ENCODE measurements at places on chromosomes 4 and X.

GRCh38 chr4:171847751-171848150 lies 34.5 kb downstream of the GALNTL6 start:
- no peak for DNase-seq

GRCh38 chrX:17826609-17827496 lies 34.2 kb downstream of the RAI2 start:
- DNase-seq, result no peak

DNA sequence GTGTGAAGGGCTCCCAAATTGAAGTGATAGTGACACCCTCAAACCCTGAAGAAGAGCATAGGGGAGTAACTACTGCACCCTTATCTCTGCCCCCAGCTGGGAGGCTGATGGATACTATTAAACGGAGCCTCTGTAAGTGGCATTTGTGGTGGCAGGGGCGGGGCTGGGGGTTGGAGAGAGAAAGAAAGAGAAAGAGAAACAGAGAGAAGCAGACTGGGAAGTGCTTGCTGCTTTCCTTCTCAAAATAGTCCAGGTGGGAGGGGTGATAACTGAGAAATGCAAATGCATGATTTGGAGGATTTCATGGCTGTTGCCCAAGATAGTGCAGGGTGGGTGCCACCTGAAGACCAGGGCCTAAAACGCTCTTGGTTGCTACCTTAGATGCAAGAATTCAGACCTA lies 253.5 kb upstream of the GATB start:
- DNase-seq, result peak; percentile 41

DNA sequence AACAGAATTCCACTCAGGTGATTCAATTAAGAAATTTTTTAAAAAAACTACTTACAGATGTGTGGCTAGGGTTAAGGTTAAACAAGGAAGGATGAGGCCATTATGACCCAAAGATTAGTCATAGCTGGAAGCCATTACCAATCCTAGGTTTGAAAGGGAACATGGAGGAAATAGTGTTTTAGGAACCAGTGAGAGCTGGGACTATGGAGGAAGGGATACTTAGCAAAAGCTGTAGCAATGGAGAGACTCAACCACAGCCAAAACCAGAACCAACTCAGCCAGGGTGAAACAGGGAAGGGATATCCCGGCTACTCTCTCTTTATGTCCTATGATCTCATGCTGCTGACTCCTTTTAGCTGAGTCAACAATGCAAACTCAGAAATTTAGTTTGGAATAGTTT lies 148.6 kb upstream of the CNKSR2 start:
- DNase-seq, result no peak

- DNase-seq, result no peak
Measured at GRCh38 chr4:8495803-8496202, 55.2 kb downstream of the TRMT44 start.

- DNase-seq, result no peak
Measured at GRCh38 chr4:101322743-101323142, 24.6 kb downstream of the PPP3CA start.

DNA sequence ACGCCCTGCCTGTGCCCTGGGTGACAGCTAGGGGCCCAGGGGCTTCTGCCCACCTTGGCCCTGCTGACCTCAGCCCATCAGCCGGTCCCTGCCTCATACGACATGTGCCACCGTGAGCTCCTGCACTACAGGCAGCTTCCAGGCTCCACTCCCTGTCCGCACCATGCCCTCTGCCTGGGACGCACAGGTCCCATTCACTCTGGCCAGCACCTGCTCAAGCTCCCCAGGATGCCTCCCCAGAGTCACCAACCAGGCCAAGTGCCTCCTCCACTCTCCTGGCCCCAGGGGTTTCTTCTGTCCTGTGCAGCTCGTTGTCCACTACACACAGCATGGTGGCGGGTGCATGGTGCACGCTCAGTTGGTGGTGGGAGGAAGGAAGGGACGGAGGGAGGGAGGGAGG lies 20.2 kb upstream of the MRFAP1 start:
- no peak for DNase-seq

- peak; percentile 56 for DNase-seq
Measured at GRCh38 chrX:154750301-154751202, at the start of gene GAB3. Gene GAB3 (minus strand): TSS chrX:154751077. CDS start chrX:154751025, 52 bp downstream.

GRCh38 chr4:139943277-139943676 lies 210.7 kb downstream of the MAML3 start:
- DNase-seq, result no peak

DNA sequence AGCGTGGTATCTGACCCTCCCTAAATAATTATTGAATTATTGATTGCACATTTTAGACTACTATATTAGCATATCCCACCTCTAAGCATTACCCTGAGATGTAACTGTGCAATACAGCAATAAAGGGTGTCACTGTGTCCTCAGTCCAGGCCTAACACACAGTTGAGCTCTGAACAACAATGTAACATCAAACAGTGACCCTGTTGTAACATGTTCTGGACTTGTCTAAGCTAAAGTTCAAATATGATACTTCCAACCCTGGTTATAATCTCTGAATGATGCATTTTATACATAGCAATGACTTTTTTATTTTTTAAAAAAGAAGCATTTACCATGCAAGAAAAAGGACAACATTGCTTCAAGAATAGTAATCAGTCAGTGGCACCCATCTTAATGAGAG lies 61.6 kb upstream of the DMD start:
- DNase-seq, result no peak

DNA sequence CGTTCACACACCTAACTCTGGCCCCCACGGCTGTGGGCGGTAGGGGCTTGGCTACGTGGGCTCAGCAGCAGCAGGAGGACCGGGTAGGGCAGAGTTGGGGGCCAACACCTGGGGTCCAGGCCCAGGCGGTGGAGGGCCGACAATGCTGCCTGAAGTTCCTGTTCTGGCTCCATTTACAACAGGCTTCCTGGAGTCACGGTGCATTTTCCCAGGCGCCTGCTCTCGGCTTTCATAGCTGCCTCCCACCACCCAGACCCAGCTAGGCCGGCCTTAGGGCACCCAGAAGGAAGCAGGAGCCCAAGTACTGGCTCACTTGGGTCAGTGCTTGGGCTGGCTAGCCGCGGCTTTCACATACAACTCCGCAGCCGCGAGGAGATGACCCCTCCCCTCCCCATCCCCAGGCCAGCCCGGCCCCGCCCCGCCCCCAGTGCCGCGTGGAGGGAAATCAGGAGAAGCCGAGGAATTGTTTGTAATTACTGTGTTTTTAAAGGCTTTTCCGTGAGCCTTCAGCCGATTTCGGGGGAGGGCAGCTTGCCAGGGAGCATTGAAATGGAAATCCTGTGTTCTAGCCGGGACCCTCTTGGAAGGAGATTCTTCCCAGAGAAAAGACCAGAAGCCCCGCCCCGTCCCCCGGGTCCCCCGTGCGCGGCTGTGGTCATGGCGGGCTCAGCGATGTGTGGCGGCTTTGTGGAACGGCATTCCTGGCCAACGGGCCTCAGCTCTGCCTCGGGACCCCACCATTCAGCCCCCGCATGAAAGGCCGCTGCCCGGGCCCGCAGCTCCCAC lies 28.5 kb downstream of the PJA1 start:
- no peak for DNase-seq

GRCh38 chrX:13803116-13803515 lies 13.8 kb downstream of the GPM6B start:
- DNase-seq, result no peak

DNA sequence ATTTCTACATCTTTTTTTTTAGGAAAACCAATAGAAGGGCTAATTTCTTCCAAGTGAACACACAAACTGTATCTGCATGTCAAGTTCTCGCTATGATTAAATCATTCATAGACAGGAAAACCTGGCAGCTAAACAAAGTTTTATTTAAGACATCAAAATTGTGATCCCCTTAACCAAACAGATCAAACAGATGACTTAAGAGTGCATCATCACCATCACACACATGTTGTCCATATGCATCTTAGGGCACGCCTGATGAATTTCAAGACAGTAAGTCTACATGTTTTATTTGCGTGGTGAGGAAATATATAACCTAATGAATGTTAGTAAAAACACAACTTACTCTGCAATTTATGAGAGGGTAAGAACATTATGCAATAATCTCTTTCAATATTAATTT lies 317.0 kb upstream of the ANXA10 start:
- no peak for DNase-seq

DNA sequence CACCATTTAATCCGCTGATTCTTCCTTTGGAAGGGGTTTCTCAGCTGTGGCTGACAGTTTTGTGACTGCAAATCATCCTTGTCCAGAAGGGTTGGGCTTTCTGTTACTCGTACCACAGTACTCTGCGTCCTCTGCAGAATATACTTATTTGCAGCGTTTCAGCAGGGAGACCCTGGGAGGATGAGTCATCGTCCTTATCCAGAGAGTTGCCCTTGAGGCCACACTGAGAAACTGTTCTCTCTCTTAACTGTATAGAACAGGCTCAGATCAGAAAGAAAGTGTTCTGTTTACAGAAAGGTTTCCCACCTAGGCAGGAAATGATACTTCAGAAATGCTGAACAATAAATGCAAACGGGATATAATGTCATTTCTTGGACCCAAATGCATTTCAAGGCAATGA lies 47.8 kb upstream of the DDX53 start:
- no peak for DNase-seq

DNA sequence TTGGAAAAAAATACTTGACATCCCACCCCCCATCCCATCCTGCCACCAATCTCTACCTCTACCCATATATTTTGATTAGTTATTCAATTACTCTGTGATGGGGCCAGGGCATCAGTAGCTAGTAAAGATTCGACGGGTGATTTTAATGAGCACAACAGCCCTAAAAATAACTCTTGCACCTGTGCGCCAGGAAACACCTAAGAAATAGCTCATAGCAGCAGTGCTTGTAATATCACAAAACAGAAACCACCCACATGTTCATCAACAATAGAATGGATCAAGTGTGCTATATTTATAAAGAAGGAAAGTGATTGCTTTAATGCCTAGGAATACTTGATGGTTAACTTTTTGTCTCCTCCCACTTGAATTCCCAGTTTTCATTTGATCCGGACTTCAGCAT lies 225.6 kb upstream of the LCORL start:
- no peak for DNase-seq

GRCh38 chr4:46992338-46992737 lies 1.0 kb downstream of the GABRA4 start:
- DNase-seq, result no peak

GRCh38 chr4:115356176-115356575 lies 242.8 kb upstream of the NDST4 start:
- DNase-seq, result no peak

GRCh38 chrX:28848707-28849106 lies 261.5 kb downstream of the IL1RAPL1 start:
- DNase-seq, result no peak

DNA sequence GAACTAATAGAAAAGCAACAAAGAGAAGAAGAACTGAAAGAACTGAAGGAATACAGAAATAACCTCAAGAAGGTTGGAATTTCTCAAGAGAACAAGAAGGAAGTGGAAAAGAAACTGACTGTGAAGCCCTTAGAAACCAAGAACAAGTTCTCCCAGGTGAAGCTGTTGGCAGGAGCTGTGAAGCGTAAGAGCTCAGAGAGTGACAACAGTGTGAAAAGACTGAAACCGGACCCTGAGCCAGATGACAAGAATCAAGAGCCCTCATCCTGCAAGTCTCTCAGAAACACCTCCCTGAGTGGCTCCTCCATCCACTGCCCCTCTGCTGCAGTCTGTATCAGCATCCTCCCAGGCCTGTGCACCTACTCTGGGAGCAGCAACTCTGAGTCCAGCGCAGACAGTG lies 8.4 kb upstream of the FHDC1 start:
- DNase-seq, result no peak

DNA sequence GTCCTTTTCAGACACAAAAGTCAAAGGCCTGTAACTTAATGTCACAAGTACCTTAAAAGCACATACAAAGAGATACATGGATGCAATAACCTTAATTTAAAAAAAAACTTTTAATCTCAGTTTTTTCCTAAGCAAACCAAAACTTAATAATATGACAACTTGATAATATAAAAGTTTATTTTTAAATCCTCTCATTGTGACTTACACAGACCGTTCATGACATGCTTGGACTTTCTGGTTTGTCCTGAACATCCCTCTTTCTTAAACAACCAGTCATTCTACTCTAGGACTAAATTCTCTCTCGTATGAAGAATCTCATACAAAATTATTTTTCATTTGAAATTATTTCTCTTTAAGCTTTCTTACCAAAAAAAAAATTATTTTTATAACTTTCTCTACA lies 43.1 kb upstream of the CYP2U1 start:
- no peak for DNase-seq

DNA sequence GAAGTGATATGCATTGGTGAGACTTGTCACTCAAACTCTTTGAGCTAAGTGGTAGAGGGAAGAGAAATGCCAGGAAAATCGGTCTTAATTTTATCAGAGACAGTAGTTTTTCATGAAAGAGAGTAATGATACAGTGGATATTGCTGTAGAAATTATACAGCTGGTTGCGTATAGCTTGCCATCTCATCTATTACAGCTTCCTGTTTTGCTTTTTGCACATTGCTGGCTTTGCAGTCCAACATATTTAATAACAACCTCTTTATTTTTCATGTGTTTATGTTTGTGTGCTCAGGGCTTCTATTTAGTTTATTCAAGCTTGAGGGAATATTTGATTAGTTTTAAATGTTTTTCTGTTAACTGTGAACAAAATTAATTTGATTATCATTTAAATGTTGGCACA lies 11.5 kb downstream of the SMAD1 start:
- no peak for DNase-seq
